ENCODE measurements at places on chromosomes 13 and 19.

DNA sequence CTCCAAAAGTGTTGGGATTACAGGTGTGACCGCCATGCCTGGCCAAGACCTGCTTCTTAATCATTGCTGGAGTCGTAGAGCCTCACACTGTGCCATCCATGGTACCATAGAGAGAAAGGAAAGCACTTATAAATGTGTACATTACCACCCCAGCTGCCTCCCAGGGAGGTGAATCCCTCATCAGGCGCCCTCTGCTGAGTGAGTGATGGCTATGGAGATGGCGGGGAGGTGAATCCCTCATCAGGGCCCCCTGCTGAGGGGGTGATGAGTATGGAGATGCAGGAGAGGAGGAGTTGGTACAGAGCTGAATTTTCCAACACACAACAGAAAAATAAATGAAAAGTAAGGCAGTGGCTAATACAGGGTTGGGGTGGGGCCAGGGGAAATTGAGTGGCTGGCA, 263.4 kb downstream of the UQCRFS1 start:
- peak; percentile 38 for DNase-seq

DNA sequence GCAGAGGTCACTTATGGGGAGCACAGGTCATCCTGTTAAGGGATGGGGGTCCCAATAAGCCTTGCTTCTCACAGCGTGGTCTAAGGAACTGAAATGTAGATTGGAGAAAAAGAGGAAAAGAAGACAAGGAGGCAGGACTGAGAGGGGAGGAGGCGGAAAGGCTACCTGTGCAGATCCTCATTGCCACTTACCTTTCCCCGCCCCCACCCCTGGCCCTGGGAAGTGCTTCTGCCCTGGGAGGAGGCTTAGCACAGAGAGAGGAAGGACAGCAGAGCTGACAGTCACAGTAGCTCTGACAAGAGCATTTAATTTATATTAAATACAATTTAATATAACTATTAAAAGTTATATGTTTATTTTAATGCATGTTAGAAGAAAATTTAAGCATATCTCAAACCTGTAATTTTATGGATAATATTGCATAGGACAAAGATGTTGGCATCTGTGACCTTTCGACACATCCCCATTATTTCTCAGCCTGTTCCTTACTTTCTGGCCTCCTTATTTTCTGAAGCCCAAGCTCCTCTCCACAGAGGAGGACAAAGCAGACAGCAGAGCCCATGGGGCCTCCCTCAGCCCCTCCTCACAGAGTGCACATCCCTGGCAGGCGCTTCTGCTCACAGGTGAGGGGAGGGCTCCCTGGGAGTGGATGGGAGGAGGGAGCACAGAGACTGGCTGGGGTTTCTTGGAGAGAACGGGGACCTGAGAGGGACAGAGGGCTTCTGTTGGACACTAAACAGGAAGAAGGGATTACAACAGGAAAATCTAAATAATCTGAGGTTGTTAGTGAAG, 23.4 kb downstream of the CEACAM21 start:
- no peak for DNase-seq

- DNase-seq = no peak
These were observed 102.7 kb downstream of the OLFM4 start for GRCh38 chr13:53131361-53131760.

- DNase-seq = peak; percentile 69
These were observed 46.4 kb downstream of the CELF5 start for GRCh38 chr19:3270902-3271301.

GRCh38 chr19:54436628-54437252, 12.3 kb upstream of the LENG8 start:
- no peak for DNase-seq

DNA sequence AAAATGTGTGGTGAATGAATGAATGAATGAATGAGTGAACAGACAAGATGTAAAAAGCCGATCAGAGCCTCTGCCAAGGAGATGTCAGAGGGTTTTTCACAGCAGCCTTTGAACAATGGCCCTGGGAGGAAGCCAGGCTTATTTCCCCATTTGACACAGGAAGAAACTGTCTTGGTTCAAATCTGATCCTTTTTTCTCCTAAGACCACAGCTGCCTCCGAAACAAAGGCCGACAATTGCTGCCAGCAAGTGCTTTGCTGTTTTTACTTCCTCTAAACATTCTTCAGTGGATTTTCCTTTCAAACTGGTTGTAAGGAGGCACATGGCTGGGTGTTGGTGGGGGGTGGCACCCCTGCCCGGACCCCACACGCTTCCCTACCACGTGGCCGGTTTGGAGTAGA, 44.2 kb upstream of the HOMER3 start:
- DNase-seq = no peak

DNA sequence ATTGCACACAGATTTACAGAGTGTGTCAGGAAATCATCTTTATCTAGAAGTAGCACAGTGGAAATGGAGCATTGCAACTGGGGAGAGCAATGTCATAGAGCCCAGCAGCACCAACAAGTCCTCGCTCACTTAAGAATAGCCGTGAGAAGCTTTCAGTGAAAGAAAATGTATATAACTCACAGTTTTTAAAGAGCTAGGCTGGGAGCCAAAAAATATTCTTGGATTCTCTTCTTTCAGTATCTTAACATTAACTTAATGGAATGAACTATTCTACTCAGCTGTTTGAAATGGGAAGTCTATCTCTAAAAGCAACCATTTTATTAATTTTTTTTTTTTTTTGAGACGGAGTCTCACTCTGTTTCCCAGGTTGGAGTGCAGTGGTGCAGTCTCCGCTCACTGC, 329.6 kb downstream of the COG6 start:
- no peak for DNase-seq

GRCh38 chr13:28576067-28576466, 81.1 kb upstream of the FLT1 start:
- DNase-seq = no peak

DNA sequence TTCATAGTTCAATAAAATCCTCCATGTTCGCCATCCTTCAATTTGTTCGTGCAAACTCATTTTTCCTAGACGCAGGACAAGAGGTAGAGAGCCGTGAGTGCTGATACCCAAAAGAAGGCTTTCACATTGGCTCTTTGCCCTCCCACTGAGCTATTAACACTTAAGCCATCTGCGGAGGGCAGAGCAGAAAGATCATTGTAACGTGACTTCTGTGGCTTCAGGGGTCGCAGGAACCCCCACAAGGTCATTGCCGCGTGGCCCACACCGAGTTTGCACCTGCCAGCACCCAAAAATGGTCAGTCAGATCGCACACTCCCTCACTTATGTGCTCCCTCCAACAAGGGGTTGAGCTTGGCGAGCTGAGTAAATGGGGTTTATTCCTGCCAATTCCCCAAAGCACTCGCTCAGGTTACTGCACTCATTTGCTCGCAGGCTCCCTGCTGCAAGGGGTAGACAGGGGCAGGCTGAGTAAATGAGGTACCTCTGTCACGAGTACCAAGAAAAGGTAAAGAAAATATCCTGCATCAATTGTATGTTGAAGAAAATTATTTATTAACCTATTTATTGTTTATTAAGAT, 144.1 kb downstream of the PRR20E start:
- peak; percentile 17 for DNase-seq

DNA sequence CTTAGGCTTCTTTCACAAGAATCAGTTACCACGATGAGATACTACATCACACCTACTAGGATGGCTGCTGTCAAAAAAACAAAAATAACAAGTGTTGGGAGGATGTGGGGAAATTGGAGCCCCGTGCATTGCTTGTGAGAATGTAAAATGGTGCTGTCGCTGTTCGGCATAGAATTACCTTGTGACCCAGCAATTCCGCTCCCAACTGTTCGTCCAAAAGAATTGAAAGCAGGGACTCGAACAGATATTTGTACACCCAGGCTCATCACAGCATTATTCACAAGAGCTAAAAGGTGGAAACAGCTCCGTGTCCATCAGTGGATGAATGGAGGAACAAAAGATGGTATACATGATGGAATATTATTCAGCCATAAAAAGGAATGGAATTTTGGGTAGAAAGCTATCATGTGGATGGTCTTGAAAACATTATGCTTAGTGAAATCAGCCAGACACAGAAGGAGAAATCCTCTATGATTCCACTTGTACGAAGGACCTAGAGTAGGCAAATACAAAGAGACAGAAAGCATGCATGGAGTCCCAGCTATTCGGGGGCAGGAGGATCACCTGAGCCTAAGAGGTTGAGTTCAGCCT, 23.4 kb downstream of the PAK4 start:
- no peak for DNase-seq

GRCh38 chr19:44718441-44719261, 19.7 kb downstream of the CEACAM16 start:
- peak; percentile 79 for DNase-seq

DNA sequence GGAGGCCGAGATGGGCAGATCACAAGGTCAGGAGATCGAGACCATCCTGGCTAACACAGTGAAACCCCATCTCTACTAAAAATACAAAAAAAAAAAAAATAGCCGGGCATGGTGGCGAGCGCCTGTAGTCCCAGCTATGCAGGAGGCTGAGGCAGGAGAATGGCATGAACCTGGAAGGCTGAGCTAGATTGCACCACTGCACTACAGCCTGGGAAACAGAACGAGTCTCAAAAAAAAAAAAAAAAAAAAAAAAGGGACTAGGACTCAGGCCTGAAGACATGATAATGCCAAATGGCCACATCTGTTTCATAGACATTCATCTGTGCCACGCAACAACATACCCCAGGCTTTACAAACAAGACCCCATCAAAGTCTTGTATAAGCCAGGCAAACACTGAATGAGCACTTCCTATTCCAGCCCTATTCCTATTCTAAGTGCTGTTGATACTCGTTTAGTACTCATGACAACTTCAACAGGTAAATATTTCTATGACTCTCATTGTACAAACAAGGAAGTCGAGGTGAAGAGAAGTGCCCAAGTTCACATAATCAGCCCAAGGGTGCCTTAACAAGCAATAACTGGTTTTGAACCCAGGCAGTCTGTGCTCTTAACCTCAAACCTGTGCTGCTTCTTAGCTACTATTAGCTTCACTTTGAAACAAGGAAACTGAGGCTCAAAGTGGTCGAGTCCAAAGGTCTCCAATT, 1.7 kb downstream of the B9D2 start:
- no peak for DNase-seq

DNA sequence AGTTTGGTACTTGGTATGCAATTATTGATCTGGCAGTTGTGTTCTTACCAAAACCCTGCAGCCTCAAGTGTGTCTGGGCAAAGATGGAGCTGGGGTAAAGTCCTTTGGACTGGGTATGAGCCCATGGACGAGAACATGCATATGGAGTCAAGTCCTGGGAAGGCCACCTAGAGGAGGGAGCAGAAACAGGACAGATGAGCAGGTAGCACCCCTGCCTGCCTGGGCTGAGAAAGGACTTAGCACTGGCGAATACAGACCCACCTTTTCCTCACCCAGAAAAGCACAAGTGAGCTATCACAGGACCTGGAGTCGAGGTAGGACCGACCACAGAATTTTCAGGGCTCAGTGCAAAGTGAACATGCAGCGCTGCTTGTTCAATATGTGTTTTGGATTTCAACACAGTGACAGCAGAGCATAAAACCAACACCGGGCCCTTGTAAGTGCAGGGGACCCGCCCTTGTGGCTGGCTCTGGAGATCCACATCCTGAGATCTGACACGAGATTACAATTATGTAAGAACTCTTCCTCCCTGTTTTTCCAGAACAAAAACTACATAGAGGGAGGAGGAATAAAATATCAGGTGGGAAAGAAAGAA, 25.9 kb downstream of the IGFL2 start:
- DNase-seq = peak; percentile 32

- peak; percentile 86 for DNase-seq
These were observed 4.4 kb upstream of the ATP1A3 start for GRCh38 chr19:41998246-41999020.

- DNase-seq = peak; percentile 54
These were observed 36.0 kb downstream of the MBNL2 start for GRCh38 chr13:97257800-97258799.

DNA sequence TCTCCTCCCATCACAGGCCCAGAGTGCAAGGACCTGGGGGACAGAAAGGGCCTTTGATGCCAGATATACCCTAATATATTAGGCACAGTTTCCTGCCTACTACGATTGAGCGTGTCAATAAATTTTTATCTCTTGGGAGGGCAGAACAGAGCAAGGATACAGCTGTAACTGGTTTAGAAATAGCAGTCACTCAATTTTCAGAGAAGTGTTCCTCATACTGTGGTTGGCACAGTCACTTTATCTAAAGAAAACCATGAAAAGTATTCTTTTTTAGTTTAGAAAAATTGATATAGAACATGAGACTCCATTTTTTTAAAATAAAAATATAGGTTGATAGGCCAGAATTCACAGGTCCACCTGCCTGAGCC, 460 bp upstream of the ZNF155 start:
- no peak for DNase-seq

GRCh38 chr13:72726726-72727416, 558 bp downstream of the MZT1 start:
- peak; percentile 46 for DNase-seq

DNA sequence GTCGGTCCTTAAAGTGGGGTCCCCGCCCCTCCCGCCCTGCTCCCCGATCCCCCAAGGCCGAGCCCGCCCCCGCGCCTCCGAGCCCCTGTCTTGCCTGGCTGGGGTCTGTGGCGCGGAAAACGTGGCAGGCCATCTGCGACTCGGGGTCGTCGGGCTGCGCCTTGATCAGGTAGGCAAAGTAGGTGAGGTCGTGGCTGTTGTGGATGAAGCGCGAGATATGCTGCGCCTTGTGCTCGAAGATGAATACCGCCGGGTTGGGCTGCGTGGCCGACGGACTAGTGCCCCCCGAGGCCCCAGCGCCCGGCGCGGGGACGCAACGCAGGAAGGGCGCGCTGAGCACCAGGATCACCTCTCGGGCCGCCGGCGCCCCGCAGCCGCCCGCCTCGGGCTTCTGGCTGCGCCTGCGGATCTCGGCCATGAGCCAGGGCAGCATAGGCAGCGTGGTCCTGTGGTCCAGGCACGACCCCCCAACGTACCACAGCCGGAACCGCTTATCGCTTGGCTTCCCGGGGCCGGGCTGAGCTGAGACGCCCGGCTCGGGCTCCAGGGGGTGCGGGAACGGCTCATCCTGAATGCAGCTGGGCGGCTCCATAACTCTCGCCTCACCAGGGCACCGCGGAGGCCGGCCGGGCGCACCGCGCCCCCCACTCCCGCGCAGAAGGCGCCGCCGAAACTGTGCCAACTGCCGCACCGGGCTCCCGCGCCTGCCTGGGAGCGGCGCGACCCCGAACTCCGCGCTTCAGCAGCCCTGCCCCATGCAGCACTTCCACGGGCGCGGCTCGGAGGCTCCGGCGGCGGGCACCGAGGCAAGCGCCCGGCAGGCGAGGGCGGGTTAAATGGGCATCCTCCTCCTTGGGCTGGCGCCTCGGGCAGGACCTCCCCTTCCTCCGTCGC, 546 bp downstream of the TBC1D4 start:
- peak; percentile 35 for DNase-seq

DNA sequence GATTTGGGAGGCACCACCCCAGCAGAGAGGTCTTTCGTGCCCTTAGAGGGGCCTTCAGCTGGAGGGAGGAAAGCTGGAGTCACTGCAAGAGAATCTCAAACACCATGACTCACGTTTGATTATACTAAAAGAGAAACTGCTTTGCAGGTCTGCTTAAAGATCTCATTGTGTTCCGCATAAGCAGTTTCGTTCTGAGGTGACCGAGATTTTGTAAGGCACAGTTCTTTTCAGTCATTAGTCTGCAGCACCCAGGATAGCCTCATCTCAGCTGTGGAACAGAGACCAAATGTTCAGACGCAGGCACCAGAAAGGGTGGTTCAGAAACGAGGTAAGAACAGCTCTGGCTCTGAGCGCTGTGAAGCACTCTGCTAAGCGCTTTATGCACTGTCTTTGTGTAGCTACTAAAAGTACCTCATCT, 71.2 kb upstream of the GTF3A start:
- no peak for DNase-seq

- DNase-seq = no peak
These were observed 28.3 kb downstream of the INSR start for GRCh38 chr19:7265963-7266362.
